Stimulated activated CD4-positive, alpha-beta T cell treated with anti-CD3 and anti-CD28 coated beads, Interleukin-15, amount 100 ng/mL, for 1 hour (primary cell): ENCODE measurements at places on chromosomes 2 and 18.
A peak's percentile ranks its signal among the peaks of the same experiment; 100 is the strongest.

- DNase-seq: no peak
These were observed 162.2 kb downstream of the BABAM2 start for GRCh38 chr2:28052691-28053090.

GRCh38 chr18:57843386-57843785 is 40.3 kb upstream of the ATP8B1 start:
- DNase-seq: no peak

- no peak for DNase-seq
These were observed 197.6 kb upstream of the CHST9 start for GRCh38 chr18:27382567-27383216.

GRCh38 chr18:35397976-35398375 is 20.8 kb upstream of the ZNF396 start:
- no peak for DNase-seq

GRCh38 chr2:24855726-24856125 is 62.5 kb downstream of the CENPO start:
- no peak for DNase-seq

GRCh38 chr2:46534589-46534988 is 55.2 kb downstream of the TMEM247 start:
- no peak for DNase-seq

DNA sequence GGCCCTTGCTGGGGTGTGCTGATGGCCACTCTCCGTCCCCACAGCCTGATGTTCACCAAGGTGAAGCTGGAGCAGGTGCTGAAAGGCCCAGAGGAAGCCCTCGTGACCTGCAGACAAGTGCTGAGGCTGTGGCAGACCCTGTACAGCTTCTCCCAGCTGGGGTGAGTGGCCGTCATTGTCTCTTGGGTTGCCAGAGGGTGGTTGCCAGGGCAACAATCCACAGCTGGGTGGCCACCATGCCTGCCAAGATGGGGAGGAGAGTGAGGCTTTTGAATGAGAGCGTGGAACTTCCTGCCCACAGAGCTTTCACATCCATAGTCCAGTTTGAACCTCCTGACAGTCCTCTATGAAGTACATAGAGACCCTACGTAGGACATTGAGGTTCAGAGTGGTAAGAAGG is 108.8 kb downstream of the STPG4 start:
- no peak for DNase-seq

DNA sequence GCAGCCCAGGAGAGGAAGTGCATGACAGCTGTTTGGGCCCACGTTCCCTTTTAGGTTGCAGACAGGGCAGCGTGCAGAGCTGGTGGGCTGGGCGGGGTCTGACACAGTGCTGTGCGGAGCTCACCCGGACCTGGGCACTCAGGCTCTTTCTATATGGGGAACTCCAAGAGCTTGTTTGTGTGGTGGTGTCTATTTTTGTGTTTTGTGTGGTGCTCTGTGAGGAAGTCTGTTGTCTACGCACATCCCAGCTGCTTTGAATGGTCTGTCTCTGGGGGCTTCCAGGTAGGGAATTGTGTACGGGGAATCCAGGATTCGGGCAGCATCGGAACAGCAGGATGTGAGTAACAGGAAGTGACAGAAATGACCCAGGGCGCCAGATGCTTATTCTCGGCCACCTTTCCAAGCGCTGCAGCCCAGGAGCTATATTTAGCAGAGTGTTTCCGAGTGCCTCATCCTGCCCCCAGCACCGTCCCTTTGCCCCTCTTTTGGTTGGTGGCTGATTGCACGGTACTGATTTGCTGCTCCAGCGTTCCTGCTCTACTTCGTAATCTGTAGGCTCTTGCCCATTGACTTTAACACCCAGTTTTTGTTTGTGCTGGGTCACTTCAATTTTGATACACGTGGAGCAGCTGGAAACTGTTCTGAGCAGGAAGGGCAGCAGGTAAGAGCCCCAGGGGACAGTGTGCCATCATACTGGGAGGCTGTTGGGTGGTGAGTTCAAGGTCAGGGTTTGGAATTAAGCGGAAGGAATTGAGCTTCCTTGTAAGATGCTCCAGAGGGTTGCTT is 64.7 kb downstream of the DGKD start:
- peak; percentile 23 for DNase-seq

DNA sequence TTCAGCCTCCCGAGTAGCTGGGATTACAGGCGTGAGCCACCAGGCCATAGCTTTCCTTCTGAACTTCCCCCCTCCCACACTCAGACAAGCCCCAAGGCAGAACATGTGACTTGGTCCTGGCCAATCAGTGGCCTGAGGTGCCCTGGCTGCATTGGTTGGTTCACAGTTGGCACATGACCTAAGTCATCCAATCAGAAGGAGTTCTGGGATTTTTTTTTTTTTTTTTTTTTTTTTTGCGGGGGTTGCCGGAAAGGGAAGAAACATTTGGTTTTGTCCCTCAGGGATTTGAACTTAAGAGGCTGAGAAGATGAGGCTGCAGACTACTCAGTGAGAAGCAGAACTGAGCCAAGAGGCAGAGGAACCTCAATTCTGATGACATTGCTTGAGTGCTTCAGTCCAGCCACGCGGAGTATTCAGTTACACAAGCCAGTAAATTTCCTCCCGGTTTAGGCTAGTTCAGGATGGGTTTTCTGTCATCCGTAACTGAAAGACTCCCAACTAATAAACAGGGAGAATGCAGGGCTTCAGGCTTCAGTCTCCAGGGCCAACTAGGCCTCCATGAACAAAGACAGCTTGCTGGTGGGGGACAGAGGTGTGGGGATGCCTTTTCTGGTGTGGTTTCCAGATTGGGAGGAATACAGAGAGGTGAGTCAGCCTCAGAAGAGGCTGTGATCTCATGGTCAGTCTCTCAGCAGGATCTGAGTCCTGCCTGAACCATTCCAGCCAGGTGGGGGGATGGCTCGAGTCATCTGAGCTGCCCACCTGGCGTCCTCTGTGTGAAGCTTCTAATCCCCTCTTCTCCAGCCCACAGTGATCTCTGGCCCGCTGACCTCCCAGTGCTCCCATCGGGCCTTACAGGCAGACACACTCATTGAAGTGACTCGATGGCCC is 9.2 kb downstream of the PTMA start:
- DNase-seq: no peak

- DNase-seq: no peak
These were observed 204.8 kb downstream of the SETBP1 start for GRCh38 chr18:44885507-44885906.

DNA sequence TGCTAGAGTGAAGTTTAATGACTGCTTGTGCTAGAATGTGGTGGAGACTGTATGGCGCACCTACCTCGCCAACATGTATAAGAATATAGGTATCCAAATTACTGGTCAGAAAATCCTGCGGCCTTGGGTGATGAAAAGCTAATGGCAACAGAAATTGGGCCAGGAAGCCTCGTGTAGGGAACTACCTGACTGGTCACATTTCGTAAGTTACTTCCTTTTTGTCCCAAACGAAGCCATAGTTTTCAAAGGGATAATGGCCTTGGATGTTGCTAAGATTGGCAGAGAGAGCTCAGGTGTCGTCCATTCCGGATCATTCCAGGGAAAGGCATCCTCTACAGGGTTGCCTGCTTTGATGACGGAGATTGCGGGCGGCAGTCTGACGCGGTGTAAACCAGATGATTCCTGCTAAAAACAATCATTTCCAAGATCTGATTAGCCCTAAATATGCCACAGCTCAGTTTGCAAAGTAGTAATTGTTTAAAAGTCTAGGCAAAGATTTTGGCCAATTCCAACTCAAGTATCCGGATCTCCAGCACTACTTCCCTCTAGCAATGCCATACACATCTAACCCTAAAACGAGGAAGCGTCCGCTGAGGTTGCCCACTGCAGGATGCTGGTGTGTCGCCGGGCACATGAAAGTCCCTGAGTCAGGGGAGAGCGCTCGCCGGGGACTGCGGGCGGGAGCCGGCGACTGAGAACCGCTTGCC is 708 bp upstream of the MALT1 start:
- no peak for DNase-seq

DNA sequence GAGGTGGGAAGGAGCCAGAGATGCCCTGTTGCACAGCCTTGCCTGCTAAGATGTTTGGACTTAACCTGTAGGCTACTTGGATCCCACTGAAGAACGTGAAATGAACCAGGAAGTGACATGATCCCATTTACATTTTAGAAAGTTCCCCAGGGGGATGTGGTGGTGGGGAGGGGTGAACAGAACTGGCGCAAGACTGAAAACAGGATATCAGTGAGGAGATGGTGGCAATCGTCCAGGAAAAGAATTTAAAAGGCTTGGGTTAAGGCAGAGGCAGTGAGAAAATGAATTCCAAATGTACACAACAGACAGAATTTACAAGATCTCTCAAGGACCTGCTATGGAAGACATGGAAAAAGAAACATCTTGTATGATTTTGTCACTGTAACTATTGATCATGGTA is 42.3 kb downstream of the SULT1C2 start:
- no peak for DNase-seq

DNA sequence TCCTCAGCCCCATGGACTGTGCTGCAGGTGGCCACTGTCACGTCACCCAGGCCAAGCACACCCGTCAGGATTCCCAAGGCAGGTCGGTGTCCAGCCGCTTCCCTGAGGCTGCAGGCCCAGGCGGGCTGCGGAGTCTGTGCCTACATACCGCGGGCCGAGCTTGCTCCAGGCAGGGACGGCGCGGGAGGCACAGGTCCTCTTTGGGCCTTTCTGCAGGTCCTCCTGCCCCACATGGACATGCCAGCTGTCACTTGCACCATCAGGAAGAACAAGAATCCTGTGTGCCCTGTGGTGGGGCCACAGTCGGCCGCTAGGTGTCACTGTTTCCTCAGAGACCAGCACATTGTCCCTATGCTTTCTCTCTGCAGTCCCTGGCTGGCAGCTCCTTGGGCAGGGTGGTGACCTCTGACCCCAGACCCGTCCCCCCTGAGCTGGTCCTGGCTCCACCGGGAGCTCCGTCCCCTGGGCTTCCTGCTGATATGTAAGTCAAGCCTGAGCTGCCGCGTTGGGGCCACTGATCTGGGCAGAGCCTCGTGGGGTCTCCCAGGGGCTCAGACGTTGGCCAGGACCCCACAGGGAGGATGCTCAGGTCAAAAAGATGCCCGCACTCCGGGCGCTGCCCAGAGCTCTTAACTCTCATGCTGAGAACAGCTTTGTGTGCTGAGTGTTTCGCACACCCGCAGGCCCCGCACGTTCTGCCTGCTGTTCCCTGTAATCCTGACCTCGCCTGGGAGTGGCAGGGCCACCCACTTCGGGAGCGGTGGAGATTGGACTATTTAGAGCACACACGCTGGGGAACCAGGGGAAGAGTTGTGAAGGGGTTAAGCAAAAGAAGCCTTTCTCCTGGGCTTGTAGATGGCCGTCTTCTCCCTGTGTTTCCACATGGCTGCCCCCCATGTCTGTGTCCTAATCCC is 17.3 kb upstream of the AGXT start:
- peak; percentile 74 for DNase-seq

GRCh38 chr2:64460330-64460729 is 6.4 kb downstream of the LGALSL start:
- DNase-seq: no peak

GRCh38 chr18:8673256-8674209 is 31.8 kb upstream of the MTCL1 start:
- DNase-seq: no peak

DNA sequence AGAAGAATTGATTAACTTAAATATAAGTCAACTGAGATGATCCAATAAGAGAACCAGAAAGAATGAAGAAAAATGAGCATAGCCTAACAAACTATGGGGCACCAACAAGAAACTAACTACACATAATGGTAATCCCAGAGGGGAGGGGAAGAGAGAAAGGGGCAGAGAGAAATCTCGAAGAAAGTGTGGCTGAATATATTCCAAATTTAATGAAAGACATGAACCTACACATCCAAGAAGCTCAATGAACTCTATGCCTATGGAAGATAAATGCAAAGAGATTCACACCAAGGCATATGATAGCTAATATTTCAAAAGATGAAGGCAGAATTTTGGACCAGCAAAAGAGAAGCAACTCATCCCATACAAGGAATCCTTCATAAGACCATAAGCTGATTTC is 649.2 kb downstream of the ZEB2 start:
- DNase-seq: no peak

DNA sequence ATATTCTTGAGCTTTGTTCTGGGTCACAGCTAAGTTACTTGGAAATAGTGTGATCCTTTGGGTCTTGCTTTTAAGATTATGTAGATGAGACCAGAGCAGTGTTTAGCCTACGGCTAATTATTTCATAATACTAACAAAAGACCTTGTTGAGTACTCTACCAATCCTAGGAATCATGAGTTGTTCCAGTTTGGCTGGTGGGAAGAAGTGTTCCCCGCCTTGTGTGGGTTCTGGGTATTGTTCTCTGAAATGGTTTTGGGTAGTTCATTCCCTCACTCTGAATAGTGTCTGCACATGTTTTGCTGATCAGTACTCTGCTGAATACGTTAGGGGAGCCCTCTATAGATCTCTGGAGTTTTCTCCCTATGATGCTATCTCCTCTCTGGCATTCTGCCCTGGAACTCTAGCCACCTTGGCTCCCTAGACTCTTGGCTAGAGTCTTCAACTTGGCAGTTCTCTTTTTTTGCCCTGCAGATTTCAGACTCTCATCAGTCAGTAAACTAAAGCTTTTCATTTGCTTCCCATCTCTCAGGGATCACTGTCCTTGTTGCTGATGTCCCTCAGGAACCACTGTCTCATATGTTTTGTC is 48.4 kb downstream of the NEMP2 start:
- no peak for DNase-seq

- DNase-seq: no peak
These were observed 380 bp upstream of the FANCL start for GRCh38 chr2:58241546-58241864.

DNA sequence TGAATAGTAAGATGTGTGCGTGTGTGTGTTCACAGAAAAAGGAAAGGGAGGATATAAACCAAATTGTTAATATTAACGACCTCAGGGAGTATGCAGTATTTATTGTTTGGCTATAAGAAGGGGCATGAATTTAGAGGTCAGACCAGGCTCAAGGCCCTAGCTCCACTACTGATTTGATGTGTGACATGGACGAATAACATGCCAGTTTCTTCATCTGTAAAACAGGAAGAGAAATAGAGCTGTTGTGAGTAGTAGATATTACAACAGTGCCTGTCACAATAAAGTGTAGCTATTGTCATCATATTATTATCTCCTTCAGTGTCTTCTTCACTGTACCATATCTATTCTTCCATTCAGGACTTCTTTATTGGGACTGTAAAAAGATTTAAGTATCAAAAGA is 4.1 kb upstream of the MAT2A start:
- DNase-seq: no peak

DNA sequence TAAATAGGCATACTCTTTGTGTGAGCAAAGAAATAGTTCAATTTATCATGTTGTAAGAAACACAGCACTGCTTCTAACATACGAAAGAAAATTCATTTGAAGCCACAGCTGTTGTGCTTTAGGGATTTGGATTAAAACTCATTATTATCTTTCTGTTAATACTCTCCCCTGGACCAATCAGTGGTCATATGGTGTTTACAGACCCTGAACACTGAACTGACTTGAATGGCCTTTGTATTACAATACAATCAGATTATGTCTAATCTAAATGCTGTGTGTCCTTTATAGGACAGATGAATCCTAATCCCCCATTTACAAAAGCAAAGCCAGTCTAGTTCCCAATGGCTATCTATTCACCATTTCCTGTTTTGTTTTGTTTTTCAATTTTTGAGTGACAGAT is 36.5 kb downstream of the ZNF385B start:
- no peak for DNase-seq

- no peak for DNase-seq
These were observed 510.1 kb upstream of the SLC8A1 start for GRCh38 chr2:40962026-40962425.
